ENCODE measurements at places on chromosomes 5 and 9.
A peak's percentile ranks its signal among the peaks of the same experiment; 100 is the strongest.

DNA sequence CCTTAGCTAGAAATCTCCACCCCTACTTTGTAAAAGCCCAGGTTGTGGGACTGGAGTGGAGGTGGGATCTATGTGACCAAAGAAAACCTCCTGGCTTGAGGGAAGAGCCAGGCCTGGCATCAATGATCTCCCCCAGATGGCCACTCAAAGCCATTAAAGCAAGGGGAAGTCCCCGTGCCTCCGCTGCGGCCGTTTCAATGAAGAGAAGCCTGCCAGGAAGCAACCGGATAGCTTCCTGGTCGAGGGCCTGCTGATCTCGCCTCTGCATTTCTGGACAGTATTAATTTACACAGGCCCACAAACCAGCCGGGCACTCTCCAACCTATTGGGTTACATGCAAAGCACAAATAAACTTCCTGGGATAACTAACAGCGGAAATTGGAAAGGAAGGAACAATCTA is 160.5 kb upstream of the MSX2 start:
- no peak for DNase-seq

GRCh38 chr9:4680750-4681149 is 1.4 kb downstream of the CDC37L1 start:
- DNase-seq, result no peak

- peak; percentile 57 for DNase-seq
Observed at GRCh38 chr9:80605129-80605528, 1033.4 kb downstream of the TLE4 start.

GRCh38 chr5:101955891-101956290 is 340.2 kb downstream of the SLCO4C1 start:
- no peak for DNase-seq

- DNase-seq, result no peak
Observed at GRCh38 chr9:71001780-71002386, 119.5 kb downstream of the TRPM3 start.

Data from hippocampal formation (tissue), 2 donors.